LHCN-M2 (cell line): ENCODE measurements at places on chromosomes 1 and 21. TPM values are rescaled to one million over a fixed set of nuclear protein-coding genes. Genes with fewer than 3 reads are reported as not detected.

Gene MTARC1
- total RNA-seq, result 0.34 and 2.5 TPM in 2 replicates

Gene SH3BGRL3
- total RNA-seq, result 221 and 264 TPM in 2 replicates

Gene SUMO3
- 125 and 129 TPM in 2 replicates for total RNA-seq

Gene TLR5
- total RNA-seq, result 0.11 and 0.13 TPM in 2 replicates

Gene CHRNB2
- 0.06 and 0.17 TPM in 2 replicates for total RNA-seq

Gene MTR
- 22.6 and 23.2 TPM in 2 replicates for total RNA-seq

Gene LRRN2
- total RNA-seq, result not detected in 2 replicates

Gene ASTN1
- under 0.01 TPM in 1 of 2 replicates, not detected in the other for total RNA-seq

Gene L1TD1
- not detected in 2 replicates for total RNA-seq

Gene NGF
- not detected in 2 replicates for total RNA-seq

Gene OR2T12
- total RNA-seq, result not detected in 2 replicates

Gene TIE1
- total RNA-seq, result 0.11 and 0.58 TPM in 2 replicates

Gene CYP4A11
- not detected in 2 replicates for total RNA-seq

Gene ZSCAN20
- total RNA-seq, result 8.0 and 9.0 TPM in 2 replicates

Gene SLC30A10
- total RNA-seq, result not detected in 2 replicates

Gene EPHB2
- 2.6 and 3.5 TPM in 2 replicates for total RNA-seq

Gene HES3
- total RNA-seq, result not detected in 2 replicates

Gene HSD3B1
- not detected in 2 replicates for total RNA-seq

Gene ESPN
- total RNA-seq, result not detected in 2 replicates

Gene KIF26B
- under 0.01 and 0.17 TPM in 2 replicates for total RNA-seq

Gene HCRTR1
- total RNA-seq, result not detected in 2 replicates

Gene TNFRSF18
- not detected in 2 replicates for total RNA-seq

Gene GBP7
- not detected in 2 replicates for total RNA-seq

Gene SLC37A1
- total RNA-seq, result not detected in 2 replicates

Gene NUAK2
- 0.46 and 0.64 TPM in 2 replicates for total RNA-seq

Gene KRTAP19-3
- not detected in 2 replicates for total RNA-seq

Gene TUFT1
- 7.8 and 7.9 TPM in 2 replicates for total RNA-seq

Gene ACTN2
- total RNA-seq, result 0.06 TPM in 1 of 2 replicates, not detected in the other

Gene KRTAP11-1
- not detected in 2 replicates for total RNA-seq

Gene FNDC5
- total RNA-seq, result 8.7 and 28.5 TPM in 2 replicates

Gene KCNT2
- 0.92 and 1.2 TPM in 2 replicates for total RNA-seq

Gene VWA5B1
- not detected in 2 replicates for total RNA-seq

Gene MAN1C1
- 0.45 and 2.1 TPM in 2 replicates for total RNA-seq

Gene FAM43B
- total RNA-seq, result 0.06 TPM in 1 of 2 replicates, not detected in the other
